ENCODE measurements at places on chromosomes 6 and 20.

GRCh38 chr6:11009353-11009752, 34.8 kb downstream of the ELOVL2 start:
- DNase-seq, result no peak

GRCh38 chr20:59153355-59153681, 10.3 kb upstream of the ZNF831 start:
- DNase-seq, result no peak

DNA sequence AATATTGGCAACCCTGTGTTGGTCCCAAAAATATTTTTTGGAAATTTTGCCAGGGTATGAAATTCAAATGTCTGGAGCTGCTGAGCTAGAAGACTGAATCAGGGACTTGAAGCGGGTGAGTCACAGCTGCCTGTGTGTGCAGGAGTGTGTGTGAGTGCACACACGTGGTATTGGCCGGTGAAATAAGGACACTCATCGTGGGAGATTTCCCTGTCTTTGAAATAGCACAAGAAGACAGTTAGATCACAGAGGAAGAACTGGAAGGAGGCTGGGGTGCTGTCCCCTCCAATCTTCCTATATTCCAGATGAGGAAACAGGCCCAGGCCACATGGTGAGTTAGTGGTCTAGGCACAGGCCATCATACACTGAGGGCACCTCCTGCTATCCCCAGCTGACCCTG, 123.8 kb upstream of the MLN start:
- DNase-seq, result no peak

- DNase-seq, result no peak
These were observed 36.0 kb downstream of the VSTM2L start for GRCh38 chr20:37938954-37939353.

DNA sequence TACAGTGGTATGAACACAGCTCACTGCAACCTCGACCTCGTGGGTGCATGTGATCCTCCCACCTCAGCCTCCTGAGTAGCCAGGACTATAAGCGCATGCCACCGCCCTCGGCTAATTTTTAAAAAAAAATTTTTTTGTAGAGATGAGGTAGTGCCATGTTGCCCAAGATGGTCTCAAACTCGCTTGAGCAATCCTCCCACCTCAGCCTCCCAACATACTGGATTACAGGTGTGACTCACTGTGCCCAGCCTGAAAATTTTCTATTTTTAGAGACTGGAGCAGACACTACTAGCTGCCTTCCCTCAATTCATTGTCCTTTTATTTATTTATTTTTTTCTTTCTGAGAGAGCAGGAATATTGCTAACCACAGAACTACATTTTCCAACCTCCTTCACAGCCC, 20.3 kb upstream of the GTF3C6 start:
- DNase-seq, result no peak

DNA sequence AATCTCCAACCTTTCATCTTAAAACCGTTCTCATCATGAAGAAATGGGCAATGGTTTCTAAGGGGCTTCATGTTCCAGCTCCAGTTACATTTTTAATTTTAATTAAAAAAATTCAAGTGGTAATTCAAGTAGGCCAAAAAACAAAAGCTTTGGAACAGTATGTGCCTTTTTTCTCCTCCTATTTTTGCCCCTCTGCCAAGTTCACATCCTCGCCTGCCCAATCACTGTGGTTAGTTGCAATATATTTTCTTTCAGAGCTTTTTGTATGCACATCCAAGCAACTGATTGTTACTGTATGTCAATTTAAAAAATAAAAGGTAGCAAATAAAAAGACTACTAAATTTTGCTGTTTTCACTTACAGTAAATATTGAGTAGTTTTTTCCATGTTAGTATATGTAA, 99.8 kb upstream of the B3GAT2 start:
- no peak for DNase-seq

GRCh38 chr6:128379577-128379976, 140.8 kb downstream of the PTPRK start:
- DNase-seq, result no peak

DNA sequence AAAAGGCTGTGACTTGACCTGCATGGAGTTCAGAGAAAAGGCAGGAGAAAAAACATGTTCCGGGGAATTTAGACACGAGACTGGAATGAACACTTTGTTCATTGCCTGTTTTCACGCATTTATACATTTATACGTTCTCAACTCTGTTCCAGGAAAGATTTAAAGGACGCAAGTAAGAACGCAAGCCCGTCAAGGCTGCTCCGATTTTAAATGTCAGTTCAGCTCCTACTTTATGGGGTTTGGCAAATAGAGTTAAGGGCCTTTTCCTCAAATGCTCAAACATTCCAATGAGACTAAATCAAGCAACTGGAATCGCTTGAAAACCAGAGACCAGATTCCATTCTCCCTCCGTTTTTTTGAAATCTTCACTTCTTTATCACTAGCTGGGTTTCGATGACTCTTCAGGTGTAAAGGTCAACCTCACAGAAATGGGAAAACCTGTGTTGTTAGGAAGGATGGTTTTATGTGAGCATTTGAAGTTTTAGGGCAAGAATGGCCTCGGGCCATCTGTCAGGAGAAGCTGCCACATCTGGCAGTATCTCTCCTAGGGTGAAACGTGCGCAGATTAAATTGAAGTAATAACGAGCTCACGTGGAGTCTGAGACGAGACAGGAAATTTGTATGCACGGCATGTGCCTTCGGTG, 24.9 kb downstream of the TTLL2 start:
- no peak for DNase-seq

DNA sequence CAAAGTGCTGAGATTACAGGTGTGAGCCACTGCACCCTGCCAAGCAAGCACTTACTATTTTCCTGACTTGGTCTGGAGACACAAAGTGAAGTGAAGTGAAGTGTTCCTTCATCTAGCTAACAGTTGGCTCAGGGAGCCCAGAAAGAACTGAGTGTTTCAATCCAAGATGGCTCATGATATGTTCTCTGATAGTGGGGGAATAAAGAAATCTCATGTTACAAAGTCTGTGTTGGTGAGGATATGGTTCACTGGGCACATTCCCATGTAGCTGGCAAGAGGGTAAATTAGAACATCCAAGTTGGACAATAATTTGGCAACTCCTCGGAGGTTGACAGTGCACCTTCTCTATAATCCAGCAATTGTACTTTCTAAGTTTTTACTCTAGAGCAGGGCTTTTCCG, 5.0 kb upstream of the ITPR3 start:
- no peak for DNase-seq

DNA sequence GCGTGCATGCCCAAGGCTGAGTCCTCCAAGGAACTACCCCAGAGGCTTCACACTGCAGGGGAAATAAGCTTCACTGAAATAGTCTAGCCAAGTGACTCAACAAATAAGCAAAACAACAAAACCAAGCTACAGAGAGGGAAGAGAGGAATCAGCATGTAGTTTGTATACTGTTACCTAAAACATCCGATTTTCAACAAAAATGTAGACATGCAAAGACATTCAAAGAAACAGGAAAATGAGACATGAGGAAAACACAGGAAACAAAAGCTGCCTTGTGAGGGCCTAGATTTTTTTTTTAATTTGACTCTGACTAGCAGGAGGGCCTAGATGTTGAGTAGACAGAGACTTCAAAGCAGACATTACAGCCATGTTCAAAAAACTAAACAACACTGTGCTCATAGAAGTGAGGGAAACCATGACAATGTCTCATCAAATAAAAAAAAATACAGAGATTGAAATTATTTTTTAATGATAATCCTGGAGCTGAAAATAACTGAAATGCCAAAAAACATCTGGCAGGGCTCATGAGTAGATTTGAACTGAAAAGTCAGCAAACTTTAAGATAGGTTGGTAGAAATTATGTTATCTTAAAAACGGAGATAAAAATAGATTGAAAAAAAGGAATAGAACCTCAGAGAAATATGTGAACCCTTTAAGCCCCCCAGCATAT, 16.4 kb upstream of the KIF25 start:
- DNase-seq, result no peak

GRCh38 chr20:37407573-37408002, 61.6 kb downstream of the SRC start:
- no peak for DNase-seq

DNA sequence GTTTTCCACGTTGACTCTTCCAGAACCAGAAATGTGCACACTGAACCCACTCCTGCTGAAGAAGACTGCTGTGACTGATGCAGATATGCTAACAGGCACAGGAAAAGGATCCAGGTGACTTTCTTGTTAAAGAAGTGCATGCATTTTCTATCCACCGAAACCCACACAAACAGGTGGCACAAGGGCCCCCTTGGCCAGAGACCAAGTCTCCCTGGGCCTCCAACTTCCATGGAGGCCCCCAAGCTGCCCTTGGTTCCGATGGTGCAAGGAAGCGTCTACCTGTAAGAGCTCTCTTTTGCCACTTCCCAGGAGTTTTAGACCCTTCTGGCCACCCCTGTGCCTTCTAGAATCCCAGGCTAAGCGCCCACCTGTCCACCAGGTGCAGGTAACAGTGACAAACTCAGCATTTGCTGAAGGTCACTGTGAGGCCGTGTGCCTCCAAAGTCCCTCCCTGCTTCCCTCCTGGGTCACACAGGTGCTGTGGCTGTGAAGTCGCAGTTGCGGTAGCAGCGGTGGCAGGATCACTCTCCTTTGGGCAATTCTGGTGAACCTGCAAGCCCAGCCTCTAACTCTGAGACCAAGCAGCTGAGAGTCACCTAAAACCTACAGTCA, 134.8 kb downstream of the PXDC1 start:
- DNase-seq, result no peak

GRCh38 chr6:153129873-153130514, 1.1 kb downstream of the RGS17 start:
- peak; percentile 4 for DNase-seq

- no peak for DNase-seq
These were observed 134.2 kb downstream of the MRPL14 start for GRCh38 chr6:43992783-43993644.

DNA sequence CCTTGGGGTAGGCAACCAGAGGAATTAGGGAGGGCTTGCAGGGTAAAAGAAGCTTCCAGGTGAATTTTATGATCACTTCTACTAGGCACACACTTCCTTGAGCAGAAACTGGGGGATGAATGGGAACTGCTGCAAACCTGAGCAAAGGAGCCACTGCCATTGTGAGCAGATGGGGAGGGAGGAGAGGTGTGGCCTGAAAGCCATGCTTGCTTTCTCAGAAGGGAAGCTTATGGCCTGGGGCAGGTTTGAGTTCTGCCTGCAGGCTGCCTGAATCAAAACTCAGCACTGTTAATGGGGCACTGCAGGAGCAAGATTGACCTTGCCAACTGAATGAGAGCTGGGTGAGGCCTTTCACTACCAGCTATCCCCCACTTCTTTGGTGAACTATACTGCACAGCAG, 328.1 kb downstream of the NKAIN2 start:
- DNase-seq, result no peak

All from activated CD4-positive, alpha-beta T cell treated with anti-CD3 and anti-CD28 coated beads, Interleukin-2, amount 50 U/mL, for 48 hours (primary cell).